ENCODE measurements at places on chromosomes 4 and X. TPM values are rescaled to one million over a fixed set of nuclear protein-coding genes. Genes with fewer than 3 reads are reported as not detected.

DGAT2L6 gene
- total RNA-seq: not detected

TMPRSS11A gene
- total RNA-seq: 0.33 TPM

MGAT4D gene
- total RNA-seq: not detected

ATG4A gene
- 11.1 TPM for total RNA-seq

TAF7L gene
- not detected for total RNA-seq

ERCC6L gene
- 2.7 TPM for total RNA-seq

CETN2 gene
- total RNA-seq: 35.5 TPM

CLNK gene
- total RNA-seq: 0.16 TPM

DCUN1D4 gene
- total RNA-seq: 70.1 TPM

CYP2U1 gene
- total RNA-seq: 13.5 TPM

YIPF7 gene
- 0.44 TPM for total RNA-seq

PLAC1 gene
- total RNA-seq: not detected

DCK gene
- 37.0 TPM for total RNA-seq

DAPP1 gene
- 3.1 TPM for total RNA-seq

Data from camera-type eye (tissue), 1 donor.